ENCODE measurements at places on chromosomes 4 and X.

DNA sequence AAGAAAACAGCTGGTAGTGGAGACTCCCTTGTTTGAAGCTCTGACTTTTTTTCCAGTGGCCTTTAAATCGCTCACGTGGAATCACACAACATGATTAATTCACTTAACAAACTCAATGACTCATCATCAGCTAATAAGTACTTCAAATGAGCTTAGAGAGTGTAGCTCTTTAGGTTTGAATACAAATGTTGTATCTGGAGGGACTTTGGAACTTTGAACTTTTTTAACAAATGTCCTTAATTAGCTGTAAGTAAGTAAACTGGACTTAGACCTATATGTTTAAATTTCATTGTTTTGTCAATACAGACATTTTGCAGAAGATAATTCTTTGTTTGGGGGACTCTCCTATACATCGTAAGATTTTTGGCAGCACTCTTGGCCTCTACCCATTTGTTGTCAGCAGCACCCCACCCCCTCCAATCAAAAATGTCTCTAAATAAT is 581.1 kb downstream of the SPRY1 start:
- no peak for DNase-seq

- no peak for DNase-seq
These were observed 97.7 kb downstream of the DGKK start for GRCh38 chrX:50372966-50373365.

GRCh38 chrX:133674726-133675470 is 259.6 kb upstream of the GPC4 start:
- no peak for DNase-seq

- DNase-seq, result peak; percentile 27
These were observed 70.9 kb downstream of the INTS12 start for GRCh38 chr4:105637408-105638176.

GRCh38 chr4:105208561-105208960 is 61.9 kb downstream of the TET2 start:
- DNase-seq, result no peak

DNA sequence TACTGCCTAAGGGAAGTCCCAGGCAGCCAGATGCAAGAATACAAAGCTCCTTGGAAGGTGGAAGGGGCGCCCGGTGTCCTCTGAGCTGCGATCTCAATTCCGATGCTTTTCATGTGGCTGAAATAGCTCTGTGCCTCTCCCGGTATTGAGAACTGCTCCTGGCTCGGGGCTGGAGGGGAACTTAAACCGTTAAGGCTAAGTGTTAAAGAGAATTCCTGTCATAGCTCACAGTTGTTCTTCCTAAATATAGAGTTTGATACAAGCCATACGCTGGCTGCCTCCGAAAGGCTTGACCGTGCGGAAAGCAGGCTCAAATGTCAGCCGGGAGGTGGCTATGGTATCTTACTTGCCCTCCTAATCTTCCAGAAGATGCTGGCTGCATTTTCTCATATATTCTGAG is at the start of gene SMPX:
Gene SMPX, minus strand, starts transcription at position 157 of the 400 bp plus-strand sequence. CDS start 3,826 bp downstream, outside the sequence.
- no peak for DNase-seq

DNA sequence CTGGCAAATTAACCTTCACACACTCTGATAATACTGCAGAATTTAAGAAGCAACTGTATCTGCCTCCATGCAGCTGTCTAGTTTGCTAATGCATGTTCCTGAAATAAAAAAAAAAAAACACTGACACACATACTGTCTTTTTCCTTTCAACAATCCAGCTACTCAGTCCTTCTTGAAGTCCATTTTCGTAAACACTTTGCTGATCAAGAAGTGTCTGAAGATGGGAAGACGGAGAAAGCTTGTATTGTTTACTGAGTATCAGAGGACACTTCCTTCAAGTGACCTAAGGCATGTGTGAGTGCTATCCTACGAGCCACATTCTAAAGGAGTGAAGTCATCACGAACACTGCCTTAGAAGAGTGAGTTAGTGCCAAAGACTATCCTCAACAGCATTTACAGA is 82.6 kb downstream of the LUZP4 start:
- DNase-seq, result no peak

DNA sequence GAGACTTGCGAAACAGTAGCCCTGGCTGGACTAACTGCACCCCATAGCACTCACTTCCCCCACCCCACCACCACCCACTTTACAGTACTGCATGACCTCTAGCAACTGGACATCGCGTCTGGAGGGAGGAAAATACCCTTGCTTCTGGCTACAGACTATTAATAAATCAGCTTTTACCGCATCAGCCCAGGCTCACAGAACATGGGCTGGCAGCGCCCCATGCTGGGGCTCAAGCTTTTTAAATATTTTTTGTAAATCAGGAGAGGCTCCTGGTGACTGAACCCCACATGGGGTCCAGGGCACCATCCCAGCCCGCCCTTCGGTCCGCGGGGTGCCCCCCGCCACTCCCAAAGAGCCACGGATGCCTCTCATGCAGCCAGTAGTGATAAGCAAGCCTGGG is 2.7 kb downstream of the HS6ST2 start:
- DNase-seq, result no peak

- DNase-seq, result no peak
These were observed 22.9 kb upstream of the COX7B2 start for GRCh38 chr4:46931981-46932380.

DNA sequence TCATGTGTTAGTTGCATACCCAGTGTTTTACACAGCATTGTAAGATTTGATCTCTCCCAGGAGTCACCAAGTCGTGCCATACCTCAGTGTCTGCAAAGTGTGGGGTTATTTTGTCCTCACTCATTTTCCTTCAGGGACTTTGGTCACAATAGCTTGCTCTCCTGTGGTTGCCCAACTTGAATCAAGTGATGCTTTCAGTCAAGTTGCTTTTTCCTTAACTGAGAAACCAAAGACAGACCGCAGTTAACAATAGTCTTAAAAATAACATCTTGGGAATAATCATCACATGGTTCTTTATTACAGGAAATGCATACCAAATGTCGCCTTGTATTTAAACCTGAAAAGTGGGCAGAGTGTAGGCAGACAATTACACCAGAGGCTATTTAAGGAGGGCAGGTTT is 44.5 kb upstream of the NDP start:
- DNase-seq, result no peak

DNA sequence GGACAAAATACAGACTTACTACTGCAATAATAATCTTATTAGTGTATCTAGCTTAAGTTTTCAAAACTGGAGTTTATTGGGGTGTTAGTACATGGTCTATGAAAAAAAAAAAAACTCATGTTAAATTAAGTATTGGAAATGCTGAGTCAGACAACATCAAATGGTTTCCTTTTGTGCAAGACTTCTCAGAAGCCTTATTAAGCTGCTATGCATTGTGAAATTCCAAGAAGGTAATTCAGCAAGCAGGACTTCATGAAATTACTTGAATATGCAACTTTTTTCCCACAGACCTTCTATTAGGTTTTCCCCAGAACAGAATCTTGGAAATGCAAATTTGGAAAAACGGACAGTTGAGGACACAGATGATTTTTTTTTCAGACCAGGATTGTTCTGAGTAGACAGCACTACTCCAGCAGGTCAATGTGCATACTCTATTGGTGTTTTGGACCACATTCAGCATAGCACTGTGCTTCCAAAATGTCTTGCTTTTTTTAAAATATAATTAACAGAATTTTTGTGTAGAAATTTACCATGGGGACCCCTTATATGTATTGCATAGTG is 568.8 kb upstream of the TENM3 start:
- no peak for DNase-seq

- DNase-seq, result no peak
These were observed 202.2 kb downstream of the NLGN4X start for GRCh38 chrX:6026429-6026828.

DNA sequence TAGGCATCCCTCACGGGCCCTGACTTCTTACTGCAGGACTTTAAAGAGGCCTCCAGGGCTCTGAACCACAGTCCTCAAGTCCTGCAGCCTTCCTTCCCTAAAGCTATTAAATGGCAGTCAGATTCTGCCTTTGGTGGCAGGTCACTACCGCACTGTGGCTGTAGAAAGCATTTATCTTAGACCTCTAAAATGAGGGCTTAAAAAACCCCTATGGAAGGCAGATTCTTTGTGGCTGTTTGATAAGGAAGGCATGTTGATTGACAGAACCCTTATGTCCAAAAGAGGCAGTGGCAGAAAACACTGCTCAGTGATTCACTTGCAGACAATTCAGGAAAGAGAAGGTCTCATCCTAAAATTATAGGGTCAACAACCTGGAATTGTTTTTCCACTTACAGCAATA is 79.2 kb downstream of the FBXL5 start:
- no peak for DNase-seq

- no peak for DNase-seq
These were observed 149.8 kb upstream of the ARHGEF9 start for GRCh38 chrX:63934791-63935190.

- DNase-seq, result no peak
These were observed 32.7 kb downstream of the SEC24D start for GRCh38 chr4:118803253-118803652.

GRCh38 chr4:138078253-138078652 is 163.9 kb downstream of the SLC7A11 start:
- no peak for DNase-seq

DNA sequence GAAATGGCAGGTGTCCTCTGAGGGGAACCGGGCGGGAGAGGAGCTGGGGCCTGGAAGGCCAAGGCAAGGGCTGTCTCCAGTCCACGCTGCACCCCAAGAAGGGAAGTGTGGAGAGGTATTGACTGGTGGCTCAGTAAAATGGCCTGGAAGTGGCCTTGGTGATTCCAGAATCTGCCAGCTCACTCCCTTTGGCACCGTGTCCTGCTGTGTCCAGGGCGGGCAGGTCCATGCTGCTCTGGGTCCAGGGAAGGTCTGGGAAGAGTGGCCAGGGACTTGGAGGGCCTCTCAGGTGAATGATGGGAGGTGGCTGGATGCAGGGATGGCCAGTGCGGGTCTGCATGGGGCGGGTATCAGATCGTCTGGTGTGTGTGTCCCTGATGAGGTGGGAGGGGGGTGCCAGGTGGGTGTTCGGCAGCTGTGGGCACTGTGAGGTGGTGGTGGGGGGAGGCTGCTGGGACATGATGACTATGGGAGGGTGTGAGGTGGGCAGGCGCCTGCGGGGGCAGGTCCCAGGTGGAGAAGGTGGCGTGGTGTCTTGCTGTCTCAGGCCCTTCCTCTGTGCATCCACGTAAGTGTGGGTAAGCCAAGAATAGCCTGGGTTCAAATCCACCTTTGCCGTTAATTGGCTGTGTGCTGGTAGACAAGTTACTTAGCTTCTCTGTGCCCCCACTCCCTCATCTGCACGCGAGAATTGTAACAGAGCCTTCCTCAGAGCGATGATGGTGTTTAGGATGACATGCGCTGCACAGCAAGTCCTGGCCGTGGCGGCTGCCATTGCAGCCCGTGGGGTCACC is 17.7 kb downstream of the RGS12 start:
- no peak for DNase-seq

- no peak for DNase-seq
These were observed 118.0 kb downstream of the SLC4A4 start for GRCh38 chr4:71456841-71457240.

- no peak for DNase-seq
These were observed 1.4 kb upstream of the STS start for GRCh38 chrX:7146020-7146702.

DNA sequence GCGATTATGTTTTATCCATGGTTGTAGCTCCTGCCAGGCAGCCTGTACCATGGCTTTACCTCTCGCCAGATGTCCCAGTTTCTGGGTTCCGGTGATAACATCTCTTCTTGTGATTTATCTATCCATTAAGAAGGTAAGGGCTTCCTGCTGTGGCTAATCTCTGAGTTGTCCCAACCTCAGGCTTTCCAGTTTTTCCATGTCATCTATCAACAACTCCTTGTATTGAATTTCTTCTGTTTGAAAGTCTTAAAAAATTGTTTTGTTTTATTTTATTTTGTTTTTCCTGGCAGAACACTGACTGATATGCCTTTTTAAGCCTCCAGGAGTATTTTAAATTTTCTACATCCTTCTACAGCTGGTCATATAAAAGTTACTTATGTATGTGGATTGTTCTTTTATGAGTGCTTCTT is 241.9 kb downstream of the ANTXR2 start:
- no peak for DNase-seq

DNA sequence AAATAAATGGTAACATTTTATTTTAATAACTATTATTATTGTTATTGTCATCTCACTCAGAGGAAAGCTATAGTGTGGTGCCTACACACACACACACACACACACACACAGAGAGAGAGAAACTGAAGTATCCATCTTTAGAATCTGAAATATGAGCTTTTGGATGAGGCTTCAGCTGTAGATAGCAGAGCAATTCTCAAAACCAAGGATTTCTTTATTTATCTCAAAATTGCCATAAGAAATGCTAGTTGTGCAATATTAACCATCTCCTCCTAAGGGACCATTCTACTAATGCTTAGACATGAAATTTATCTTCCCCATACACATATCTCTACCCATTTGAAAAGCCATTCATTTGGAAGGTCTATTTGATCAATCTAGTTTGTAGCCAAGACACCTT is 50.1 kb upstream of the SGMS2 start:
- DNase-seq, result no peak

GRCh38 chrX:130216320-130216719 is 44.6 kb downstream of the RAB33A start:
- no peak for DNase-seq

DNA sequence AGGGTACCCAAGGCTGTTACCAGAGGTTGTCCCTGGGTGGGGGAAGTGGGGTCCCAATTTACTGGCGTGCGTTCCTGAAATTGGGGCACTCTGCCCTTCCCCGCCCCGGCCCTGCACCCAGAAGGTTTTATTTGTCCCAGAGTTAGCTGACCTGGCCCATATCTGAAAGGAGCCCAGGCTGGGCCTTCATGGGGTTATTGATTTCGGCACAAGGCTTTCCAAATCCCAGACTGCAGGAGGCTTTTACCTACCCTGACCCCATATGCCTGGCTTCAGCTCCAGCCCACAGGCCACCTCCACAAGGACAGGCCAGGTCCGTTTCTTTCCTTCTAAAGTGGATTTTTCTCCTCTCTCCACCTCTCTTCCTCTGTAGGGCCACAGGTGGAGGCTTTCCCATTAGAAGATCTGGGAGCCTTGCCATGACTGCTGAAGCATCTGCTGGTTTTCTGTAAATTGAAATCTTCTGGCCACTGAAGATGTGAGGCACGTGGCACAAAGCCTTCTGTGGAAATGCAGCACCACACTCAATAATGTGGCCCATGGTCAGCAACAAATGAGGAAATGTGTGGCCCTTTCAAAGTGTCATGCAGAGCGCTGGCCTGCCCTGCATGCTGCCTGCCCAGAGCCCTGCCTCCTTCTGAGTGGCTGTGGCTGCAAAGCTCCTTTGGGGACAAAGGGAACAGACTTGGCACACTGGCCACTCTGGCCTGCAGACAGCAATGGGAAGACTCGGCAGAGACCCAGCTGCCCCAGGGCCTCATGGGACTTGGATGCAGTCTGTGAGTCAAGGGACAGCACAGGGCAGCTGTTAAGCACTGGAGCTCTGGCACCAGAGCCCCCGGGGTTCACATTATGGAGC is 43.1 kb upstream of the MTM1 start:
- peak; percentile 55 for DNase-seq

Data from caudate nucleus (tissue), 63 donors.